Activated T-cell treated with anti-CD3 and anti-CD28 coated beads, Interleukin-2, amount 50 U/mL, for 72 hours (primary cell): ENCODE measurements at places on chromosomes 12 and 14. TPM values are rescaled to one million over a fixed set of nuclear protein-coding genes. Genes with fewer than 3 reads are reported as not detected.

GRCh38 chr14:90870950-90871604, 54.8 kb upstream of the TTC7B start:
- no peak for DNase-seq

DNA sequence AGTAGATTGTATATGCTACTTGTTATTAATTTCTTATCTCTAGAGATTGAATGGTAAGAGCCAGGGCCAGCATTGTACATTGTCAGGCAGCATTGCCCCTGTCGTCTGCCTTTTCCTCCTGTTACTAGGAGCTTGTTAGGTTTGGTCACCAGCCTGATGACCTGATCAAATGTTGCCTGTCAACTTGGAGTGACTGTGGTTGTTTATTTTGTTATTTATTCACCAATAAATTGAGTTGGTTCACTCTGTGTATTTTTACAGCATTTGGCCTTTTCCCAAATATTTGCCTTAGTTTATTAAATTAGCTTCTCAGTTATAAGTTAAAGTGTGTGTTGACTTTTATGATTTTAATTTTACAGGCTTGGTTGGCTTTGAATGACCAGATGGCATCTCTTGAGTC, 88.4 kb downstream of the PRKCH start:
- DNase-seq: no peak

DNA sequence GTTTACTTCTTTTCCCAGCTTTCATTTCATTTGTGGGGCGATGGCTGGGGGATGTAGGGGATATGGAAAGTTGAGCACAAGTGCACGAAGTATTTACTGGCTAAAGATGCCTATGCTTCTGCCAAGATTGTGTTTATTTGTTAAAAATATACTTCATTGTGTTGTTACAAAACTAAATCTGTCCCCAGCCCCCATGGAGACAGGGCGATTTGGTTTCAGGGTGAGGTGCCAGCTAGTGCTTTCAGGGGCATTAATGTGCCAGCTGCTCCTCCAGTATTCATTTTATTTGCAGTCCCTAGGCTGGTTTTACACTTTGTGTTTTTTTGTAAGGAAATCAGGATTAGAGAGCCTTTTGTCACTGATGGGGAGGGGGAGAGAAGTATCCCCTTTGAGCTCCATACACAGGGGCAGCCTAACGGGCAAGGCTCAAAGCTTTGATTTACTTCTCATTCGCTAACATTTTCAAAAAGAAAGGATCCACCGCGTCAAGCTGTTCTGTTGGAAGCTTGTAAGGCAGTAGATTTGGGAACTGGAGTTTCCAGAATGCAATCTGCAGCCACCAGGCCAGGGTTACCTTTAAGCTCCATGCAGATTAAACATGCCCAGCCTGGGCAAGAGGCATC, 198.7 kb upstream of the PLEKHG7 start:
- DNase-seq: no peak

DNA sequence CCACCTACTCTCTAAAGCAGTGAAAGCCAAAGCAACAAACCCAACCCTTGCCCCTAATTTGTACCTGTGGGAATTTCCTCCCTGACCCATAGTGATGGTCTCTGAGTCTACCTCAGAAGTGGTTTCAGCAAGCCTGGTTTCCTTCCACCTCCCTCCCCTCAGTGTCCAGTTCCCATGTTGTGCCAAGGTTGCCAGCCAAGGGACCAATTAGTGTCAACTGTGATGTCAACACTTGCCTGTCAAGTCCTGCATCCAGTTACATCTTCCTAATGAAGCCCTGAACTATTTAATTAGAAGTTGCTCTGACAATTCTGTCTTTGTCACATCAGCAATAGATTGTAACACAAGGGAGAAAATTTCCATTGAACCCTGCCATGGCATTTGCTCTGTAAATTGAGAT, 194.4 kb upstream of the CCDC196 start:
- no peak for DNase-seq

GRCh38 chr14:52473557-52473956, 78.7 kb downstream of the TXNDC16 start:
- DNase-seq: no peak

DNA sequence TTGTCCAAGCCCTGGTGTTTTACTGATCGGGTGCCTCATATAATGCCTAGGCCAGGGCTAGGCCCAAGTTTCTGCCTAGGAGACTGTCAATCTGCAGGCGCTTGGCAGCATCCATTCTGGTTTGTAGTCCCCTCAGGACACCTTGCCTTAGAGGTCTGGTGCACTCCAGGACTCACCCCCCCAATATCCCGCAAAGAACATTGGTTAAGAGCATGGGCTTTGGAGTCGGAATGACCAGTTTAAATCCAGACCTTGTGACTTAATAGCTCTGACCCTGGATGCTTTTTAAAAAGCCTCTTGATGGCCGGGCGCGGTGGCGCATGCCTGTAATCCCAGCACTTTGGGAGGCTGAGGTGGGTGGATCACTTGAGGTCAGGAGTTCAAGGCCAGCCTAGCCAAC, 60.0 kb downstream of the GALNT16 start:
- DNase-seq: no peak

DNA sequence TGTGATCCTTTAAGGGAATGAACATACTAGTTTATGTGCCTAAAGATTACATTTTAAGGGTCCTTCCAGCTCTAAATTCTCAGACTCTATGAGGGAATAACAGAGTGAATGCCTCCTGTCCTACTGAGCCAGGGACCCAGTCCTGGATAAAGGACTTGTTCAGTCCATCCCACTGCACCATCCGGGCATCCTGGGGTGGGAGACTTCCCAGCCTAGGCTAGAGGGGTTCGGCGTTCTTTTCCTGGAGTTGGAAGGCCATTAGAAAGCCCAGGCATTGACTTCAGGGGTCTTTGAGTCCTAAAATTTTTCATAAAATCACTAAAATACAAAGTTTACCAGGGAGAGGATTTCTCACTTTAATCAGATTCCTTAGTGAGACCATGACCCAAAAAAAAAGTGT, 127.9 kb upstream of the FKBP4 start:
- DNase-seq: no peak

GRCh38 chr12:64440100-64440499, 11.8 kb upstream of the TBK1 start:
- DNase-seq: no peak

DNA sequence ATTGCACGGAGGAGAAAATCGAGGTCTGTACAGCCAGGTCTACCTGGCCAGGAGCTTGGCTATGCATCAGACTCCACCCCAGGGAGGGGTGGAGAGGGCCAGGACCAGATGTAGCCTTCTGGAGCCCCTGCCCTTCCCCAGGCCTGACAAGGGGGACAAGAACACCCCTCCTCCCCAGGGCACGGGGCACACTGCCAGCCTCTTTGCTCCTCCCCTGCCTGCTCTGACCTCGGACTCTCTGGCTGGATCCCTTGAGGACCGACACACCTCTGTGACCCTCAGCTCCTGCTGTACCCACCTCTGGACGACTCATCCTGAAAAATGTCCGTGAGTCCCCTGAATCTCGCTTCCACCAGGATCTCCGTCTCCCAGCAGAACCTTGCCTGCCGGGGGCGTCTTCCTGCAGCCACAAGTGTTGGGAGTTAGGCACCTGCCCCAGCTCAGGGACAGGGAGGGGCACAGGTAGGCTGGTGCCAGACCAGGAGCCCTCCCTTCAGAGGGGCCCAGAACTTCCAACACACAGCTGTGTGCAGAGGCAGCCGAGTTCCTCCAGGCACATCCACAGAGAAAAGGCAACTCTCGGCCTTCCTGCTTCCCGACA, 21.8 kb downstream of the AHNAK2 start:
- no peak for DNase-seq

TBC1D30 gene
- total RNA-seq: 0.94 TPM

PSMB11 gene
- not detected for total RNA-seq

RFLNA gene
- not detected for total RNA-seq

MORN3 gene
- 2.4 TPM for total RNA-seq
